CD8-positive, alpha-beta T cell (primary cell): ENCODE measurements at places on chromosomes 11 and 22.

DNA sequence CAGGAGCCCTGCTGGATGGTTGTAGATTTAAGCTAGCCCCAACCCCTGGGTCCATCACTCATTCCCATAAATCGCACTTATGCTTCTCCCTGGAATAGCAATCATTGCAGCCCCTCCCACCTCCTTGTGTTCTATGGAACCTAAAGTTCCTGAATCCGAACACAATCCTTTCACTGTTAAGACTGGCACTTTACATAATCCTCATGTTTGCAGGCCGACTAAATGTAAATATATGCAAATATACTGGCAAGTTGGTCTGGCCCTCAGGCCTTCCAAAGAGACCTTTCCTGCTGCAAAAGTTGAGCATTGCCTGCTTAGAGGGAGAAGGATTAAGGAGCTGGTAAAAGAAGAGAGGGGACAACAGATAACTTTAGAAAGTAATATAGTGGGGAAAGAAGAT, 892.9 kb downstream of the OPCML start:
- DNase-seq = no peak

DNA sequence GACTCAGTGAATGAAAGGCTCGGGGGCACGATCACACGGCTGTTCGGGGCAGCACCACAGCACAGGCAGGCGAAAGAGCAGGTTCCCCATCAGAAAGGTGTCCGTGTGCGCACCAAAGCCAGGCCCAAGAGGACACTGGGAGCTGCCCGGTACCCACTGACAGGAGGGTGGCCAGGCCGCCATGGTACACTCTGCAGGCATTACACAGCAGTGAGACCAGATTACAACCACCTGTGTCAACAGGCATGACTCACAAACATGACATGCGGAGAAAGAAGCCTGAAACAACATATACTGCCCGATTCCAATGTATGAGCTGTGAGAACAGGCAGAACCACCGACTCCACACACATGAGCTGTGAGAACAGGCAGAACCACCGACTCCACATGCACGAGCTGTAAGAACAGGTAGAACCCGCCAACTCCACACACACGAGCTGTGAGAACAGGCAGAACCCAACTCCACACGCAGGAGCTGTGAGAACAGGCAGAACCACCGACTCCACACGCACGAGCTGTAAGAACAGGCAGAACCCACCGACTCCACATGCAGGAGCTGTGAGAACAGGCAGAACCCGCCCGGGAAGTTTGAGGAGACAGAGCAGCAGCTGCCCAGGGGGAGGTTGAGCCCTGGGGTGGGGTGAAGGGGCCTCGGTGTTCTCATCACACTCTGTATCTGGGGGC, 32.6 kb downstream of the KIAA0930 start:
- DNase-seq = no peak

DNA sequence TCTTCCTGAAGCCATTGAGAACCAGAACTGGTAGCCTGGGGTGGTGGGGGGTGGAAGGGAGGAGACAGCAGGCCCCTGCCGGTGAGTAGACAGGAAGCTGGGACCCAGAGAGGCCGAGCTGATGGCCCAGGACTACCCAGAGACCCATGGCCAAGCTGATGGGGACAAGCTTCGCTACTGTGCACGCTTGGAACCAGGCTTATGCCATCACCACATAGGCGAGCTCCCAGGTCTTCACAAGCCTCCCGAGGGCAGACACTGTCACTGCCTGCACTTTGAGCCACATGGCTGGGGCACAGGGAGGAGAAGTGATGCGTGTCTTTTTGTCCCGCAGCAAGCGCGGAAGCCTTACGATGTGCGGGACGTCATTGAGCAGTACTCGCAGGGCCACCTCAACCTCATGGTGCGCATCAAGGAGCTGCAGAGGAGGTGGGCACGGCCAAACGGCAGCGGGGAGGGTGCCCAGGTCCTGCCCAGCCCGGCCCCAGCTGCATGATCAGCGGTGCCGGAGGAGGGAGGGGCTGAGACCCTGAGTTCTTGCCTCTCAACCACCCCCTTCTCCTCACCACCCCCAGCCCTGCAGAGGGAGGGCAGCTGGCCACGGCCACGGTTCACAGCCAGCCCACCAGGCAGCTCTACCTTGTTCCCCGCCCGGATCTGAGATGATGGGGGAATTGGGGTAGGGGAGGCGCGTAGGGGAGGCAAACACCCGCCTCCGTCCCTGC, 76.0 kb upstream of the KCNQ1OT1 start:
- no peak for DNase-seq

- DNase-seq = no peak
Observed at GRCh38 chr11:63877658-63878241, 38.8 kb downstream of the MARK2 start.

DNA sequence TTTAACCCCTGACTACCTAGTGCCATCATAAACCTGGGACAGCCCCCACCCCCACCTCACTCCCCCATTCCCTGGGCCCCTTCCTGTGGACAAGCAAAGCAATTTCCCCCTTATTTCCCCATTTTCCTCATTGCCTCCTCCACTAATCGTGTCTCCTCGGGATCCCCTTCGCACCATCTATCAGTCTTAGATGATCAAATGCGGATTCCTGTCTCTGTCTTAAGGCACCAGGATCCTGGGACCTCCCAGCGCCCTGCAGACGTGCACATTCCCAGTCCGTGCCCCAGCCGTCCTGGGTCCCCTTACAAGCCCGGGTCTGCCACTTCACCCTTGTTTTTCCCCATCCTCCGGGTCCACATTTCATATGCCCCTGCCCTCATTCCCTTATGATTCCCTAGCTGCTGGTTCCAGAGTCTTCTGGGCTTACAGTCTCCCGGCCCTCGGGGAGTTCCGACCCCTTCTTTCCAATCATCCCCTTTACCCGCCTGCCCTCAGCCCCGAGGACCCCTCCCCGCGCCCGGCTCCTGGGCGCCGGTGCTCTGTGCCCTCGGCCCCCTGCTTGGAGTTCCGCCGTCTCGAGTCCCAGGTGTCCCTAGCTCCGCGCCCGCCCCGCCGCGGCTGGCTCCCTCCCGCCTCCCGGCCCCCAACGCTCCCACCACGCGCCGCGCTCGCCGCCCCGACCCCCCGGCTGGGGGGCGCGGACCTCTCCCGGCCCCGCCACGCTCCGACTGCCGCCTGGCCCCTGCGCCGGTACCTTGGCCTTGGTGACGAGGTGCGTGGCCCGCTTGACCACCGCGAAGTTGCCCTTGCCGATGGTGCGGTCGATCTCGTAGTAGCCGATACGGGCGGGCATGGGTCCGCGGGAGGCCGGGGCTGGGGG, 599 bp downstream of the SIK3 start:
- DNase-seq = peak; percentile 56

GRCh38 chr22:29136782-29137700, 64.2 kb downstream of the KREMEN1 start:
- no peak for DNase-seq

DNA sequence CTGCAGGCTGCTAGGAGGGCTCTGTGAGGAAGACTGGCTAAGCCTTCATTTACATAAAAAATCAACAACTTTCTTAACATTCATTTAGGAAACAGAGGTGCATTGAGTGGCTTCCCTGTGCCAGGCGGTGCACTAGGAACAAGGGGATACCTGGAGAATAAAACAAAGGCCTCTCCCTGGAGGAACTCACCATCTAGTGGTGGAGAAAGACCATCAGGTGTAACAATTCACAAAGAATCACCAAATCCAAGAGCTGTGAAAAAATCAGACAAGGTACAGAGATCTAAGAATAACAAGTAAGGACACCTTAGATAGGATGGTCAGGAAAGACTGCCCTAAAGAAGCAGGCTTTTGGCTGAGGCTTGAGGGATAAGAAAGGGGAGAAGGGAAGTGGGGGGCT, 40.3 kb downstream of the CSNK2A3 start:
- DNase-seq = no peak

DNA sequence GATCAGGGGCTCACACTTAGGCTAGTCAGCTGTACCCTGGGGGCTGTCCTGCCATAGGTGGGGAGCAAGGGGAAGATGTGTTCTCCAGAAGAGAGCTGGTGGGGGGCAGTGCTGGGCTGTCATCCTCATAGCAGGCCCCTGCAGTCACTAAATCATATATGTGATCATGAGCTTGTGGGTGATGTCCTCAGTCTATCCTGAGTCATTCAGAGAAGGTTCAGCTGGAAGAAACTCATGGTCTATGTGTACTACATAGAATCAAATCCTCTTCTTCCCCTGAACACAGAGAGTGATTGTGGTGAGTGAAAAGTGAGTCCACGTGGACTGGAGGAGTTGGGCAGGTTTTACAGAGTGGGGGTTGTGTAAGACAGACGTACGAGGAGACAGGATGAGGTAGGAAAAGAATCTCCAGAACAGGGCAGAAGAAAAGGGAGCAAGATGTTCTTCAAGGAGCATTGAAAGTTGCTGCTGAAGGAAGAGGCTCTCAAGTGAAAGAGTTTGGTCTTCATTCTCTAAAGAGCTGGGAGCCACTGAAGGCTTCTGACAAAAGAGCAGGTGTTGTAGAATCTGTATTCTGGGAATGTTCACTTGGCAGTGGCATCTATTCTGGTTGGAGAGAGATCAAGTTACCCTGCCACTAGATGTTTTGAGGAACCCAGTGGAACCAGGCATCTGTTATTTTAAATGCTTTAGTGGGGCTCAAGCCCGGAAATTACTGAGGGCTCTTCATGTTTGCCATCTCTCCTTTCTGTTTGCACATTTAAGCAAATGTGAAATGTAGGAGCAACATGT, 68.9 kb downstream of the C22orf31 start:
- no peak for DNase-seq

GRCh38 chr11:3152471-3153110, 12.5 kb downstream of the OSBPL5 start:
- DNase-seq = no peak

GRCh38 chr11:45454917-45455401, 168.8 kb upstream of the SYT13 start:
- no peak for DNase-seq

- DNase-seq = no peak
Observed at GRCh38 chr11:5204787-5205186, 4.3 kb upstream of the OR51V1 start.

DNA sequence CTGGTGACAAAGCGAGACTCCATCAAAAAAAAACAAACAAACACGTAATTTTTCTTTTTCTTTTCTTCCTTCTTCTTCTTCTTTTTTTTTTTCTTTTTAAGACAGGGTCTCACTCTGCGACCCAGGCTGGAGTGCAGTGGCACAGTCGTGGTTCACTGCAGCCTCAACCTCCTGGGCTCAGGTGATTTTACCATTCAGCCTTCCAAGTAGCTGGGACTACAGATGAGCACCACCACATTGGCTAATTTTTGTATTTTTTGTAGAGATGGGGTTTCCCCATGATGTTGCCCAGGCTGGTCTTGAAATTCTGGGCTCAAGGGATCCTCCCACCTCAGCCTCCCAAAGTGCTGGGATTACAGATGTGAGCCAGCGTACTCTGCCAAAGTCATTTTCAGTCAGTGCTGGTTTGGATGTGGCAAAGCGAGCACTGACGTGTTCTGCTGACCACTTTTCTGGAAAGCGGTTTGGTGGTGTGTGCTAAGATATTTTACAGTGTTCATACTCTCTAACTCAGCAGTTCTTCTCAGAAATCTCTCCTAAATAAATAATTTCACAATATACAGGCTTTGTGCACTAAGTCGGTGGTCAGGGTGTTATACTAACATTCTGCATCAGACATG, 10.7 kb downstream of the FAM118A start:
- DNase-seq = no peak

GRCh38 chr11:128551611-128552335, 35.6 kb downstream of the ETS1 start:
- no peak for DNase-seq

GRCh38 chr11:107275632-107276031, 182.0 kb downstream of the CWF19L2 start:
- DNase-seq = no peak

GRCh38 chr22:35921777-35922176, 106.8 kb downstream of the RBFOX2 start:
- DNase-seq = no peak

GRCh38 chr22:49344161-49344560, 483.5 kb downstream of the BRD1 start:
- no peak for DNase-seq

DNA sequence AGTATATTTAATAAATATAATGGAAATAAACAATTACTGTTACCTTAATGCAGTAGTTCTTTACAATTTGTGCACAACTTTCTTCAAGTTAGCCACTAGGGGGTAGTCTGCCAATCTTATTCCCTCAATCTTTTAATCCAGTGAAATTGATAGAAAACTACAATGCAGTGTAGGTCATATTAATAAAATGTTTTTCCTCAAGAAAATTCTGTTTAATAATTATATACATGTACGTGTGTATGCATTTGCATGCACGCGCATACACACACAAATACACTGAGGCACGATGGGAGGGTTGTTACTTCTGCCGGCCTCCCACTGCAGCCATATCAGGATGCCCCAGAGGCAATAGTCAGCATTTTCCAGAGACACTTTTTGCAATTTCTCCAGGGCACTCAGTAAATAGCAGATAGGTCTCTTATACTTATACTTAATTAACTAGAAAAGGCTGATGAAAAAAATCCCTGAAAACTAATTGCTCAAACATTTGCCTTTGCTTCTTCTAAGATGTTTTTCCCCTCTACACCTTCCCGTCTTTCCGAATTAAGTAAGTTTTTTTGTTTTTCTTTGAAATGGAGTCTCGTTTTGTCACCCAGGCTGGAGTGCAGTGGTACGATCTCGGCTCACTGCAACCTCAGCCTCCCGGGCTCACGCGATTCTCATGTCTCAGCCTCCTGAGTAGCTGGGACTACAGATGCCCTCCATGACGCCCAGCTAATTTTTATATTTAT, 3.1 kb downstream of the GAB2 start:
- DNase-seq = peak; percentile 25

DNA sequence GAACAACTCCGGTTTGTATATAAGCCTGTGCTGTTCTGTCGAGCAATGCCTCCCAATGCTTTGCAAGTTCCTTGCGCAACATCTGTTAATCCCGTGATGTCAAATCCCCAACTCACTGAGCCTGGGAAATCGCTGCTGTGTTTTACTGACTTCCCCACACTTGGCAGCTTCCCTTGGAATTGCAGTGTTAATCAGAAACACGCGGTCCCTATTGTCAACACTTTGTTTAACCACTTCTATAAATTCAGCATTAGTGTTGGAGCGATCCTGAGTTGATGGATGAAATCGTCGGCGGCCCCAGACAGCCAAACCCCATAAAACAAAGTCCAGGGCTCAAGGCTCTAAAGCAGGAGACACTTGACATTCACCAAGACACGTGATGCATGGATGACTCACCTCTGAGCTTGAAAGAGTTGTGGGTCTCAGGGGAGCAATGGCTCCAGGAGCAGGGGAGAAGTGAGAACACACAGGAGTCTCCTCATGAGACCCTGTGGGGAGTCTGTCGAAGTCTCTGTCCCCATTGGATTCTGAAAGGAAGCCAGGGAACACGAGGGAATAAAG, 555.3 kb downstream of the MIAT start:
- no peak for DNase-seq
